ENCODE measurements at places on chromosomes 2 and 18. TPM values are rescaled to one million over a fixed set of nuclear protein-coding genes. Genes with fewer than 3 reads are reported as not detected.

GRCh38 chr2:118167026-118167425 lies 78.8 kb downstream of the INSIG2 start:
- no peaks in the 10 kb centered on the region for H3K36me3 ChIP-seq
- H3K27me3 ChIP-seq = no peaks in the 10 kb centered on the region
- no peak overlapping the region for H3K27ac ChIP-seq
- H3K4me3 ChIP-seq = no peak overlapping the region
- no peak for DNase-seq
- H3K4me1 ChIP-seq = no peaks in the 10 kb centered on the region

- H3K27ac ChIP-seq = no peak overlapping the region
- no peak overlapping the region for H3K4me3 ChIP-seq
- no peaks in the 10 kb centered on the region for H3K27me3 ChIP-seq
- DNase-seq = no peak
- no peaks in the 10 kb centered on the region for H3K36me3 ChIP-seq
These were observed 77.3 kb upstream of the CXCR4 start for GRCh38 chr2:136195226-136195625.

DNA sequence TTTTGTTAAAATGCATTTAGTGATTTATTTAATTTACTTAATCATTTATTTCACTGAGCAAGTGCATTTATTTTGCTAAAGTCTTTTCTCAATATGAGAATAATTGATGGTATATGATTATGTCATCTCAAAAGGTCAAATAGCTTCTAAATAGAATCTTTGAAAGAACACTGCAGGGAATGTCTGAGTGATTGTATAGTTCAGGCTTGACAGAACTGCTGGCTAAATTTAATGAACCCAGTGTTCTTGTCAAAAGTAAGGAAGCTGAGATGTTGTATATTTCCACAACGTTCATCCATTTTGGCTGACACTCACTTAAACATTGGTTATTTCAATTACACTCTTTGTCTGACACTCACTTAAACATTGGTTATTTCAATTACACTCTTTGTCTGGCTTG lies 39.3 kb upstream of the CDH7 start:
- no peaks in the 10 kb centered on the region for H3K36me3 ChIP-seq
- no peak overlapping the region for H3K27ac ChIP-seq
- no peaks in the 10 kb centered on the region for H3K27me3 ChIP-seq
- H3K4me1 ChIP-seq = no peaks in the 10 kb centered on the region

- H3K36me3 ChIP-seq = peaks cover 16% of the 10 kb centered on the region
- H3K27me3 ChIP-seq = no peaks in the 10 kb centered on the region
- no peak overlapping the region for H3K27ac ChIP-seq
- peaks cover 12% of the 10 kb centered on the region for H3K4me1 ChIP-seq
- DNase-seq = peak; percentile 19
These were observed 742 bp downstream of the RRM2 start for GRCh38 chr2:10123281-10123680.

DNA sequence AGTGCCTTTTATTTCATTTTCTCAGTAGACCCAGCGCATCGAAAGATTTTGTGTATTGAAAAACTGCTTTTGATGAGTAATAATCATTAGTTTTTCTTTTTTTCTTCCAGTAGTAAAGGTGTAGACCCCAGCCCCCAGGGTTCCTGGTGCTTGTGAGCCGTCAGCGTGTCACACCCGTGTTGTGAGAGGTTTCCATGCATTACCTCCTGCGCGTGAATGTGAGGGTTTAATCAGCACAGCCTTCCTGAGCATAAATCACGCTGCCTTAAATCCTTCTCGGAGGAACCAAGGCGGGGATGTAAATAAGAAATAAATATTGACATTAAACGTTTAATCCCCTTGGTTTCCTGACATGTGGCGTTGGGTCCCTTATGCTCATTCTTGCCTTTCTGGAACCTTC lies 24.3 kb downstream of the TSHZ1 start:
- H3K36me3 ChIP-seq = no peaks in the 10 kb centered on the region
- H3K4me1 ChIP-seq = no peaks in the 10 kb centered on the region
- H3K27ac ChIP-seq = no peak overlapping the region
- no peaks in the 10 kb centered on the region for H3K27me3 ChIP-seq

GRCh38 chr2:16185801-16186272 lies 245.5 kb downstream of the MYCN start:
- no peak overlapping the region for H3K27ac ChIP-seq
- H3K4me1 ChIP-seq = peaks cover 41% of the 10 kb centered on the region
- no peaks in the 10 kb centered on the region for H3K36me3 ChIP-seq
- peak; percentile 43 for DNase-seq
- no peaks in the 10 kb centered on the region for H3K27me3 ChIP-seq

Gene GREB1L
- under 0.01 TPM for polyA plus RNA-seq

Gene ALK
- 0.55 TPM for polyA plus RNA-seq
